ENCODE measurements at places on chromosomes 16 and 17. TPM values are rescaled to one million over a fixed set of nuclear protein-coding genes. Genes with fewer than 3 reads are reported as not detected.

DNA sequence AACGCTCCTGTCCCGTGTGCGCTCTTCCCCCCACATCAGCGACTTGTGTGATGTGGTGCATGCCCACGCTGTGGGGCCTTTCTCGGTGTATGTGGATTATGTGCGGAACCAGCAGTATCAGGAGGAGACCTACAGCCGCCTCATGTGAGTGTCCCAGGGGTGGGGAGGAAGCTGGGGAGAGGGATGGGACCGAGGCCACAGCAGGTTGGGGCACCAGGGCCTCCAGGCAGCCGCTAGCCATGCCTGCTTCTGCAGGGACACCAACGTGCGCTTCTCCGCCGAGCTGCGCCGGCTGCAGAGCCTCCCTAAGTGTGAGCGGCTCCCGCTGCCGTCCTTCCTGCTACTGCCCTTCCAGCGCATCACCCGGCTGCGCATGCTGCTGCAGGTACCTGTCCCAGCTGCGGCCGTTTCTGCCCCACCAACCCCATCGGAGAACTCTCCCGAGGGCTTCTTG is 5.8 kb downstream of the ARHGEF15 start:
- no peak for DNase-seq

DNA sequence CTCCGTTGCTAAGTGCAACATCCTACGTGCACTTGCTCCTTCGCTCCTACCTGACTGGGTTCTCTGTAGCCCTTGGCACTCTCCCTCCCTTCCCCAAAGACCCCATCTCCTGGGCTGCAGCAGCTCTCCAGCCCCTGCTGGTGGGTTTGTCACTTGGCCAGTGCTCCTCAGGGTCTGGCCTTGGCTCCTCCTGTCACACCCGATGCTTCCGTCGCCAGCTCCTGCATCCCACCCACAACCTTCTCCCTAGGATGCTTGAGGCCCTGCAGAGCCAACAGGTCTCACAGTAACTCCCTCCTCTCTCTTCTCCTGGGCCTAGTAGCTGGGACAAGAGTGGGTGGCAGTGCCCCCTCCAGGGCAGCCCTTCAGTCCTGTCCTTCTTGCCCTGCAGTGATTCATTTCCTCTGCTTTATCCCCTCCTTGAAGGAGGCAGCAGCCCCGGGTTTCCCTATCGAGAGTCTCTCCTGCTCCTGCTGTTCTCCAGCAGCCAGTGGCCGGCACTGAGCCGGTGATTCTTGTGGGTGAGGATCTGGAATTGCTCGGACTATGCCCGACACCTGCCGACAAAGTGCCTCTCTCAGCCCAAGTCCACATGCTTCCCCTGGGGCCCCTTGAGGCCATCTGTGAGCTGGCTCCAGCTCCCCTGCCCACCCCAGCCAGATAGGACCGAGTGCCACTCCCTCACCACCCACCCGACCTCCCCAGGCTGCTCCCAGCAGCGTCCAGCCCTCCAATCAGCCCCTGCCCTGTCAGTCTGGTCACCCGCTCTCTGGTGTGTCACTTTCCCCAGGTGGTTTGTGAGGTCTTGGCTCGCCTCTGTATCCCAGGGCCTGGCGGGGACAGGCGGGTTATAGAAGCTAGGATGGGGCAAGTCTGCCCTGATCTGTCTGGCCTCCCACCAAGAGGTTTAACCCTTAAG is 3.8 kb downstream of the LITAFD start:
- DNase-seq, result no peak

- peak; percentile 42 for DNase-seq
These were observed 89.1 kb upstream of the NOL11 start for GRCh38 chr17:67628580-67629013.

DNA sequence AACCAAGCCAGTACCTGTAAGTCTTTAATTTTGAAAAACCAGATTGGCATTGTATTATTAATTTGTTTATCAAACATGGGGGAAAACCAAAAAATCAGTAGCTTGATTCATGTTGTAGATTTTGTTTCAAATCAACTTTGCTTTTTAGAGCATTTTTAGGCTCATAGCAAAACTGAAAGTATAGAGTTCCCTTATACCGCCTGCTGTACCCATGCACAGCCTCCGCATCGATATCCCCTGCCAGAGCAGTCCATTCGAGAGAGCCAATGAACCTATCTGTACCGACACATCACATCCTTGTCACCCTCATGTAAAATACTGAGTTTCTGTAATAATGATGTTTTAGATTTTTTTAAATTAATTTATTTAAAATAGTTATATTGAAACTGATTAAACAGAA is 16.2 kb upstream of the MRC2 start:
- DNase-seq, result no peak

GRCh38 chr17:37742762-37743611 is 1.9 kb downstream of the HNF1B start:
- DNase-seq, result no peak

DNA sequence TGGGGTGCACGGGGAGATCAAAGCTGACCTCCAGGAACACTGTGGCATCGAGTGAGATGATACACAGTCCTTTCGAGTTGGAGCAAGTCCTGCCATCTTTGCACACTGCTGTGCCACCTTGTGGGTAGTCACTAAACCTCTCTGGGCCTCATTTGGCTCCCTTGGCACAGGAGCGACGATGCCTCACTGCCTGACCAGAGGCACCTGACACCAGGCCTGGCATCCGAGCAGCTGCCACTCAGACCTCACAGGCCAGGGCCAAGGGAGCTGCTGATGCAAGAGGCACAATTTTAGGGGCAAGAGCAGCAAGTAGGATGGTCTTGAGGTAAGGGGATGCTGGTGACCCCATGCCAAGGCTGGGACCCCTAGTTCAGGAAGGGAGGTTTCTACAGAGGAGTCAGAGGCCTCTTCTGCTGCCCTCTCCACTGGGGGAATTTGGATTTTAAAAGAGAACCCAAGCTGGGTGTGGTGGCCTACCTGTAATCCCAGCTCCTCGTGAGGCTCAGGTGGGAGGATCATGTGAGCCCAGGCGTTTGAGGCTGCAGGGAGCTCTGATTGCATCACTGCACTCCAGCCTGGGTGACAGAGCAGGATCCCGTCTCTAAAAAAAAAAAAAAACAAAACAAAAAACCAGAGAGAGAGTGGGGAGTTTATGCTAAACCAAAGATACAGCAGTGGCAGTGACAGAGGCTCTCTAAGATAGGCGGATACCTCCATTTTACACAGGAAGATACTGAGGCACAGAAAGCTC is 6.7 kb upstream of the ADGRG1 start:
- no peak for DNase-seq

GRCh38 chr17:80254396-80255251 is 6.0 kb upstream of the RNF213 start:
- DNase-seq, result peak; percentile 90

- no peak for DNase-seq
These were observed 21.4 kb downstream of the SERPINF1 start for GRCh38 chr17:1783271-1783670.

GRCh38 chr16:48824271-48824670 is 214.3 kb upstream of the N4BP1 start:
- DNase-seq, result no peak

DNA sequence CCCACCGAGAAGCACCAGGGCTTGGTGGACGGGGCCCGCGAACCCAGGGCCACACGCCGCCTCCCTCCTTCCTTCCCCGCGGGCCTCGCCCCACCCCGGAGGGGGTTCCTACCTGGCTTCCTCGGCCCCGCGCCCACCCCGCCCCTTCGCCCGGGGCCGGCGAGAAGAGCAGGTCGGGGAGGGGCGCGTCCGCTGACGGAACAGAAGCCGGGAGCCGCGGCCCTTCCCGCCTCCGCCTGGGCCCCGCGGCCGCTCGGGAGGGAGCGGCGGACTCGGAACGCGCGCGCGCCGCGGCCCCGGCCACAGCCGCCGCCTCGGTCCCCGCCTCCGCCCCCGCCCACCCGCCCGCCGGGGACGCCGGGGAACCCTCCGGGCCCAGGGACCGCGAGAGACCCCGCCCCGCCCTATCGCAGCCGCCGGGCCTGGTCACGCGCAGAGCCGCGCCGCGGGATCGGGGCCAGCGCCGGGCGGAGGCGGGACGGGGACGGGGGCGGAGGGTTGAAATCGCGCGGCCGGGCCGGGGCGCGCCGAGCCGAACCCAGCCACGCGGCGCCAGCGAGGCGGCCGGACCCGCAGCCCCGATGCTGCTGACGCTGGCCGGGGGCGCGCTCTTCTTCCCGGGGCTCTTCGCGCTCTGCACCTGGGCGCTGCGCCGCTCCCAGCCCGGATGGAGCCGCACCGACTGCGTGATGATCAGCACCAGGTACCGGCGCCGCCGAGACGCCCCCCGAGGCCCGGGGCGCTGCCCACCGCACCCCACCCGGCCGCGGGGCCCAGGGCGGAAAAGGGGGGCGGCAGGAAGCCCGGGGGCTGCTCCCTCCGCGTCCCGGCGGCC is at the start of gene TLCD3A:
Gene TLCD3A (plus strand): TSS at position 530 of the 835 bp plus-strand sequence. CDS start 52 bp downstream, at position 582.
- peak; percentile 53 for DNase-seq

GRCh38 chr17:80503031-80503430 is 26.6 kb upstream of the NPTX1 start:
- no peak for DNase-seq

DNA sequence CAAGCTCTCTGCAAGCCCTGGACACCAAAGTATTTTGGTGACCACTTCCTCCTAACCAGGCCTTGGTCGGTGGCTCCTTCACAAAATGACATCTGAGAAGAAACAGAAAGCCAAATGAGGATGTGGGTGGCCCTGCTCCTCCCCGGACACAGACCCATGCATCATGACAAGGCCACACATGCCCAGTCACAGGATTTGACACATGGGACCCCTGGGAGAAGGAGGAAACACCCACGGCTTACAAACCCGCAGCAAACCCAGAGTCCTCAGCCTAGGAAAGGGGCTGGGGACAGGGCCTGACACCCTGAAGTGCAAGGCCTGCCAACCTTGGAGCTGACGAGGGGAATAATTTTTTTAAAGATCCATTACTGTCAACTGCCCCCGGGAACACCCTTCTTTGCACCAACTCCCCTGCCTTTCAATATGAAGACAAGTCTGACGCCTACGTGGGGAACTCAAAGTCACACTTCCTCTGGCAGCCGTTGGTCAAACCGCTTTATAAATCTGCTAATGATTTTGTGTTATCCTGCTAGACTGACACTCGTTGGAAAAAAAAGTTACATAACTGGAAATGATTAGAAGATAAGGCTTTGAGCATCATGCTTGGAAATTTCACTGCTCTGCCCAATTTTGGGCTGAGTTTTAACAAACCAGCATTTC is 41.3 kb downstream of the GAS7 start:
- DNase-seq, result no peak

DNA sequence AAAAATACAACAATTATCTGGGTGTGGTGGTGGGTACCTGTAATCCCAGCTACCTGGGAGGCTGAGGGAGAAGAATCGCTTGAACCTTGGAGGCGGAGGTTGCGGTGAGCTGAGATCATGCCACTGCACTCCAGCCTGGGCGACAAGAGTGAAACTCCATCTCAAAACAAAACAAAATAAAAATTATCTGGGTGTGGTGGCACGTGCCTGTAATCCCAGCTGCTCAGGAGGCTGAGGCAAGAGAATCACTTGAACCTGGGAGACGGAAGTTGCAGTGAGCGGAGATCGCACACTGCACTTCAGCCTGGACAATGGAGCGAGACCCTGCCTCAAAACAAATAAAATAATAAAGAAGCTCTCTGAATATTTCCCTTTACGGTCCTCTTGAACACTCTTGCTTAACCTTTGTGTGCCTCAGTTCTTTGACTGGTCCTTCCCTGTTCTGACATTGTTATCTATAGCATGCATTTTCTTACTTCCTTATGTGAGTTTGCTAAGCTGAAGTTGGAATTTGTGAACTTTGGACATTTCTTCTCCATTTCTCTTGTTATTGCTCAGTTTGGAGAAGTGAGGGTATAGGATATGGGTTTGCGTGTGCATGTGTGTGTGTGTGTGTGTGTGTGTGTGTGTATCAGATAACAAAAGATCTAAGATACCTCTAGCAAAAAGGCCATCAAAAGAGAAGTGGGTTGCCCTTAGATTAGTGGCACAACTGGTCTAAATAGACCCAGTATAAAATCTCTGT is 29.7 kb upstream of the WSB1 start:
- no peak for DNase-seq

DNA sequence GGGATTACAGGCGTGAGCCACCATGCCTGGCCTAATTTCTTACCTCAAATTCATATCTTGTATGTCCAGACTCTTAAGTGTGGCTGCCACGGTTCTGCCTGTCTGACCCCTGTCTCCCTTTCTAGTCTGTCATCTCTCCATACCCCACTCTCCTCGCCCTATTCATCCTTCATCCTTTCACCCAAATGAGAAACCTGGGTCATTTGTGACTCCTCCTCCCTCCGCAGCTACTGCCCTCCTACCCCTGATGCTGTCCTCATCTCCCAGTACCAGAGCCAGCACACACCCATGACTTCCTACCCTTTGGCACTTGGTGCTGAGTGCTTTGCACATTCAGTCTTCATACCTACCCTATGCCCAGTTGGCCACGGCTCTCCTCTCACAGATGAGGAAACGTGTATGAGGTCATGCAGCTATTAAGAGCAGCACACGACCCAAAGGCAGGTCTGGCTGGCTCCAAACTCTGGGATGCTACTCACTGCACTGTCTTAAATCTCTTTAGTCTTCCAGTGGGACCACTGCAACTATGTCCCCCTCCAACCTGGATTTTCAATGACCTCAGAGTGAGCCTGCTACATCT is 1.6 kb downstream of the SPATA32 start:
- no peak for DNase-seq

GRCh38 chr17:75615301-75615700 is 17.9 kb upstream of the SMIM5 start:
- no peak for DNase-seq

- DNase-seq, result peak; percentile 81
These were observed 10.0 kb upstream of the CLUH start for GRCh38 chr17:2721603-2722002.

CCDC154 gene
- total RNA-seq, result 1.8 TPM

TMEM208 gene
- 24.6 TPM for total RNA-seq

NPIPB13 gene
- total RNA-seq, result 6.8 TPM

SLFN5 gene
- 34.1 TPM for total RNA-seq

KRTAP4-5 gene
- total RNA-seq, result not detected

C16orf89 gene
- total RNA-seq, result not detected

TSNAXIP1 gene
- 0.35 TPM for total RNA-seq

PKD1 gene
- 63.3 TPM for total RNA-seq

NOTUM gene
- 0.38 TPM for total RNA-seq

CSH1 gene
- total RNA-seq, result not detected

COG7 gene
- total RNA-seq, result 16.9 TPM

All from activated naive CD4-positive, alpha-beta T cell treated with anti-CD3 and anti-CD28 coated beads for 36 hours (primary cell).